ENCODE measurements at places on chromosomes 3 and 15. TPM values are rescaled to one million over a fixed set of nuclear protein-coding genes. Genes with fewer than 3 reads are reported as not detected.

DNA sequence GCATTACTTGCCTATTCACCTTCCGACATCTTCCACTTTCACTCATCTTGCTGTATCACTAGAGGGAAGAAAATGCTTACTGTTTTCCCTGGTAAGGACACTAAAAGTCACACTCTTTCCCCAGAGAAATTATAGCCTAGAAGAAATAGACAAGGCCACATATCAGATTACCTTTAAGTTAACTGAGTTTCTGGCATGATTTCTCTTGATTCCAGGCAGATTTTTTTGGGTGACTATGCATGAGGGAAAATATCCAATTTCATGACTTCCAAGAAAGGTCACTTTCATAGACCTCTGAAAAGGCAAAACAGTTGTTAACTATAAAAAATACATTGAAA is 30.3 kb downstream of the TCF12 start:
- DNase-seq, result no peak

DNA sequence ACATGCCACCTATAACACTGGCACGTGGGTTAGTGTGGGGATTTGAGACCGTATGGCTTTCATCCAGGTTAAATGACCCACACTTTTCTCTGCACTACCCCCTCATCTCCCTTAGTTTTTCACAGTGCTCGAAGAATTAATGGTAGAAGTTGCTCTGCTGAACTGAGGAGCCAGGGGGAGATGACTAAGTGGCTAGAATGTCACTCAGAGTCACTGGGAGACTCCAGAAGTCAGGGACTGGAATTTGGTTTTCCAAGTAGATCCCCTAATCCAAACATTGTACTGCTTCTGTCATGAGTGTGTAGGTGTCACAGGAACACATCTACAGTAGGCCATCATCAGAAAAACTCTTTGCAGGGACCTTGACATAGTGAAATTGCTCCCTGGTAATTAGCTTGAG is 181.0 kb upstream of the RASGRP1 start:
- no peak for DNase-seq

DNA sequence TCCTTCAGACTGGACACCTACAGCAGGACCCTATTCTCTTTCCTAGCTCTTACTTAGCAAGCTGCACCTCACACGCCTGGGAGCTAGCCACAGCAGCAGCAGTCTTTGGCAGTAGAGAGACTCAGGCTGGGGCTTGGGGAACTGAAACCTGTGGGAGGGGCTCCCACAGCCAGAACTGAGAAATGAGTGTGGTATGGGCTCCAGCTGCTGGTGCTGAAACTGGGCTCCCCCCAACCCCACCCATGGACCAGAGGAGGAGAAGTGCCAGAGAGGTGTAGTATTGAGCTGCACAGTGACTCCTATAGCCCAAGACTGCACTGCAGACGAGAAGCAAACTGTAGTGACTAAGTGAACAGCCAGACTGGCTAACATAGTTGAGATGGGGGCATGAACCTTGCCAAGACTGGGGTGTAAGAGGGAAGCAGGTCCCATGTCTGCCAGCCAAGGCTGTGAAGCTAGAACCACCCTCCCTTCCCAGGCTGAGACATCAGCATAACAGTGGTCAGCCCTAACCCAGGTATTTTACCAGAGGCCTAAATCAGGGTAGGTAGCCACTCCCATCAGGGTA is 62.5 kb downstream of the MYO5A start:
- DNase-seq, result no peak

GRCh38 chr3:134652409-134652831 is 1.6 kb upstream of the KY start:
- DNase-seq, result no peak

DNA sequence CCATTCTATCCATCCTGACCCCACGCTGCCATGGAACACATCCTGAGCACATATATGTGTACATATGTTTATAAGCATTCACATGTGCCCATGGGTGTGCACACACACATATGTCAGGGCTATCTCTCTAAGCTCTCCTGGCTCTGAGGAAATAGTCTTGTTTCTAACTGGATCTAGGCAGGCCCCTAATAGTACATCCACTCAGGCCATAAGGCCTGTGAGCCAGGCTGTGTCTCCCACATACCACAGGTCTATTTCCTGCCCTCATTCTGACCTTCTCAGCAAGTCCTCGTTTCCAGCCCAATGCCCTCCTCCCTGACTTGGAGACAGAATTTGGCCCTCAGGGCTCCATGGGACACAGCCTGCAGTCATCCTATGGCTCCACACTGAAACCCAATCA is 284.8 kb upstream of the CTNNB1 start:
- no peak for DNase-seq

DNA sequence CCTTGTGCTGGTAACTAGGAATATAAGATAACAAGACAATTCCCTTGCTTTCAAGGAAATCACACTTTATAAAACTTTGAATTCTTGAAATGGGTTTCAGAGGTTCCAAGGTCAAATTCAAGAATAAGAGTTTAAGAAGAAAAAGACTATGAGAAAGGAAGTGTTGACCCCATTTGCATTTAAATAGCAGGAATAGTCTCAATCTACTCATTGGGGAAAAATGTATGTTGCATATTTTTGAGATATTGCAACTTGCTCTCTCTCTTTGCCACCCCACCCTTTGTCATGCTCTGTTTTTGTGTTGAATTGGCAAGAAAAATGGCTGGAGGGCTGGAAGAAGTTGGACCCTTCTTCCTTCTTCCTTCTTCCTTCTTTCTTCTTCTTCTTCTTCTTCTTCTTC is 699.2 kb downstream of the TUSC7 start:
- no peak for DNase-seq

- no peak for DNase-seq
Measured at GRCh38 chr3:7760718-7761117, 740.9 kb upstream of the LMCD1 start.

DNA sequence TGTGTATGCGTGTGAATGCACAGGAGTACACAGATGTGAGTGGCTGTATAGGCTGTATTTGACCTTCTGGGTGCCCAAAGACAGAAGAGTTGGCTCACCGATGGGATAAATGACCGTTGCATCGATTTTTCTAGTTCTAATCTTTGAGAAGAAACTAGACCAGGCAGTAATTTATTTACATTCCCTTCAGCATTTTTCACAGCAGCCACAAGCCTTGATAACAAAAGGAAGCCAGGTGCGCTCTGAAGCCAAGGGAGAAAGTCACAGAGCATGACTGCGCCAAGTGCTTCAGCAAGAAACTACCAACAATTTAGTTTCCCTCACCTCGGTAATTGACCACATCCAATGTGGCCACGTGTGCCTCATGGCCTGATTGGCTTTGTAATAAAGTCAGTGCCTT is 5.9 kb upstream of the FAM3D start:
- no peak for DNase-seq

DNA sequence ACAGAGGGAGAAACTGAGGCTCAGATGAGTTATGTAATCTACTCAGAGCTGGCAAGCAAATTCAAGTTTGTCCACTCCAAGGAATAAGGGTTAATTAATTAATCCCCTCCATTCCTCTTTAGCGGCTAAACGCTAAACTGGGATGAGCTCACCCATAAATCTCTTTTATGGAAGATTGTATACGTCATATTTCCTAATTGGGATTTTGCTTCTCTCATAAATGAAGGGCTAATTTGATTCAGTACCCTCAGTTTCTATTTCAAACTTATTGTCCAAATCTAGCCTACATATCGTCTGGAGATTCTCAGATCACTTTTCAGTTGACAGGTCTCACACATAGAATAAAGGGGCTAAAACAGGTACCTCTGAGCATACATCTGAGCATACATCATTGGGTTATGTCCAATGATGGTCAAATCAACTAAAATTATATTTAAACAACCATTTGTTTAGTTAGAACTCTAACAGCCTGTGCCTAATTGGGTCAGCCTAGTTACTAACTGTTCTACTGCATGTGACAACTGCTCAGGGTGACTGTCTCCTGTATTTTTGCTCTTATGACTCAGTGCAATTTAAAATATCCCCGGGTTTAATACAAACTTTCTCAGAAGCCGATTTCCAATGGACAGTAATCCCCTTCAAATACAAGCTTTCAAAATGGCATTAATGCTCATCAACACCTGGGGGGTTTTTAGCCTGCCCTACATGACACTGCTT is 57.6 kb upstream of the PLXND1 start:
- no peak for DNase-seq

DNA sequence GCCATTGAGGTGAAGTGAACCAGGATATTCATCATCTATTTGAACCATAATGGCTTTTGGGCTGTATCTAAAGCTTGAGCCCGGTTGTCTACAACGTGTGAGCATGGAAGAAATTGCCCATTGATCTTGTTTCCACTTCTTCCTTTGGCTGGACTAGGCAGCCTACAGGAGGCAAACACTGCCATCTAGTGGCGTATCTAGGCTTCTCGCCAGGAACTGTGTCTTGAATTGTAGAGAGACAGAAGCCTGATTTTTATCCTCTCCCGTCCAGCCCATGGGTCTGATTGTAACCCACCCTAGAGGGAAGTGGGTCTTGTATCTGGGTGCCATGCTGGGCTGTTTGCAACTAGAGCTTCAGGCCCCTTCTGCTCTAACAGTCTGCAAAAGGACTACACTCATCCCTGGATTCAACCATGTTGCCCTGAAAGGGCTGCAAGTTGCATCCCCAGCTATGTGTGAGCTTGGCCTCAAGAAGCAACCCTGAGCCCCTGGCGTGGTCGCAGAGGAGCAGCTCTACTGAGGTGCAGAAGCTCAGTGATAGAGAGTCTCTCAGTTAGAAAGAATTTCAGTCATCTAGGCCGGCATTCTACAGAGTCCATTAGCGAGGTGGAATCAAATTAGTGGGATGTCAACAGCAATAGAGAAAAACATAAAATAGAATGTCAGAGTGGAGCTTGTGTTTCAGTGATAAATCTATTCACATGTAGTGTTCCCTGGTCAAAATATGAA is 170.2 kb upstream of the UMPS start:
- DNase-seq, result no peak

DNA sequence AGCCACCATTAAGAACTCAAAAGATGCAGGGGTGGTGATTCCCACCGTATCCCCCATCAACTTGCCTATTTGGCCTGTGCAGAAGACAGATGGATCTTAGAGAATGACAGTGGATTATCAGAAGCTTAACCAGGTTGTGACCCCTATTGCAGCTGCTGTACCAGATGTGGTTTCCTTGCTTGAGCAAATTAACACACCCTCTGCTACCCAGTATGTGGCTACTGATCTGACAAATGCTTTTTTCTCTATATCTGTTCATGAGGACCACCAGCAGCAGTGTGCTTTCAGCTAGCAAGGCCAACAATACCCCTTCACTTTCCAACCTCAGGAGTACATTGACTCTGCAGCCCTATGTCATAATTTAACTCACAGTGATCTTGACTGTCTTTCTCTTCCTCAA is 8.6 kb upstream of the MCF2L2 start:
- DNase-seq, result no peak

- DNase-seq, result no peak
Measured at GRCh38 chr3:86984271-86984670, 6.7 kb downstream of the VGLL3 start.

DNA sequence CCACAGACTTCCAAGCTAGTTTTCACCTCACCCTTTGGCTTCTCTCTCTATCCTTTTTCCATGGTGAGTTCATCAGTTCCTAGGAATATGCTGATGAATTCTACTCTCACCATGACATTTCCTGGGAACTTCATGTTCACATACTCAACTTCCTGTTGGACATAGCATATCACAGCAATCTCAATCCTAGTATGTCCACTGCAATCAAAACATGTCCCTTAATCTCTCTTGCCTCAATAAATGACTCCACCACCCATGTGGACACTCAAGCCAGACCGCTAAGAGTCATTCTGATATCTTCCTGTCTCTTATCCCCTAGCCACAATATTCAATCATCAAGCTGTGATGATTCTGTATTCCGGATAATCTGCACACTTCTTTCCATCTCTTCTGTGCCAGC is 66.7 kb upstream of the MME start:
- DNase-seq, result no peak

The MBD4 gene
- total RNA-seq, result 45.2 TPM

The ALG1L2 gene
- total RNA-seq, result 0.90 TPM

The MESP2 gene
- total RNA-seq, result not detected

The SNURF gene
- 32.7 TPM for total RNA-seq

All from naive thymus-derived CD4-positive, alpha-beta T cell (primary cell).